ENCODE measurements at places on chromosomes 13 and 19.
A peak's percentile ranks its signal among the peaks of the same experiment; 100 is the strongest.

DNA sequence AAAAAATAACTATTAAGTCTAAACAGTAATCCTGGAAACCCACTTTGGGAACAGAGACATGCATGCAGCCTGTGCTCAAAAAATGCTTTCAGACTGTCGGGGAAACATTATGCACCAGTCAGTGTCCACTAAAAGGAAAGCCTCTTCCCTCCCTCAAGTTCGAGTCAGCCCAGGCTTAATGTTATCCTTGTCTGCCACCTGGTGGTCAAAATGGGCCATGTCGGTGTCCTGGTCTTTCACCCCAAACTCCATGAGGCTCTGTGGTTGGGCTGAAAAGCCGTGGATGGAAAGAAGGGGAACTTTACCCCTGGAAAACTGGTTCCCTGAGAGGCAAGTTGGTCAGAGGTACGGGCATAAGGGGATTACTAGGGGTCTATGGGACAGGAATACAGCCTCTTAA is 88.4 kb upstream of the ZNF492 start:
- peak; percentile 3 for DNase-seq

DNA sequence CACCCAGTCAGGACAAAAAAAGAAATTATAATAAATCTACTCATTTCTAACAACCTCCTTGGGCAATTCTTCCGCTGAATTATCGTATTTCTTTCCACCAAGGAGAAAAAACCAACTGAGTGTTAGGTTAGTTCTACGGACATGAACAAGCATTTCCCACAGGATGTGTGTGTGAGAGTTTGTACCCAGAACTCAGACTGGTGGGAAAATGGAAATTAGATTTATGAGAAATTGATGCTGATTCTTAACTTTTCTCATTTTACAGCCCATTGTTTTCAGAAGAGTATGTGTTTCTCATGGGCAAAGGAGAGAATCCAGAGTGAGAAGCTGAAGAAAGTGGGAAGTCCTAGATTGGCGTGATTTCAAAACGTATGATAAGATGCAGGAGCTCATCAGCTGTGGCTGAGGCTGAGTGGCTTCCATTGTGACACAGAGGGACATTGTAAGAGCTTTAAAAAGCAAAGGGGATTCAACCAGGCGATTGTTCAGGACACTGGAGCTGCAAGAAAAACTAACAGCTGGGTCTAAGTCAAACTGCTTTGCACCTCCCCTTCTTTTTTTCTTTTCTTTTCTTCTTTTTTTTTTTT is 184.7 kb upstream of the ARGLU1 start:
- no peak for DNase-seq

GRCh38 chr13:57918913-57919312 is 287.4 kb downstream of the PCDH17 start:
- no peak for DNase-seq

GRCh38 chr19:54792814-54793213 is 10.6 kb upstream of the KIR2DL4 start:
- no peak for DNase-seq

DNA sequence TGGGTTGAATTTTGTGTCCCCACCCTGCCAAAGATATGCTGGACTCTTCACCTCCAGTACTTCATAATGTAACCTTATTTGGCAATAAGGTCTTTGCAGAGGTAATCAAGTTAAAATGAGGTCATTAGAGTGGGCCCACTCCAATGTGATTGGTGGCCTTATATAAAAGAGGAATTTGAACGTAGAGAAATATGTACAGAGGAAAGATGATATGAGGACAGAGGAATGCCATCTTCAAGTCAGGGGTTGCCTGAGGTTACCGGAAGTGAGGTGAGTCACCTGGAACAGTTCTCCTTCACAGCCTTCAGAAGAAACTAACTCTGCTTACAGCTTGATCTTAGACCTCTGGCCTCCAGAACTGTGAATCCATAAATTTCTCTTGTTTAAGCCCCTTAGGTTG is 69.9 kb downstream of the GPC5 start:
- peak; percentile 77 for DNase-seq

DNA sequence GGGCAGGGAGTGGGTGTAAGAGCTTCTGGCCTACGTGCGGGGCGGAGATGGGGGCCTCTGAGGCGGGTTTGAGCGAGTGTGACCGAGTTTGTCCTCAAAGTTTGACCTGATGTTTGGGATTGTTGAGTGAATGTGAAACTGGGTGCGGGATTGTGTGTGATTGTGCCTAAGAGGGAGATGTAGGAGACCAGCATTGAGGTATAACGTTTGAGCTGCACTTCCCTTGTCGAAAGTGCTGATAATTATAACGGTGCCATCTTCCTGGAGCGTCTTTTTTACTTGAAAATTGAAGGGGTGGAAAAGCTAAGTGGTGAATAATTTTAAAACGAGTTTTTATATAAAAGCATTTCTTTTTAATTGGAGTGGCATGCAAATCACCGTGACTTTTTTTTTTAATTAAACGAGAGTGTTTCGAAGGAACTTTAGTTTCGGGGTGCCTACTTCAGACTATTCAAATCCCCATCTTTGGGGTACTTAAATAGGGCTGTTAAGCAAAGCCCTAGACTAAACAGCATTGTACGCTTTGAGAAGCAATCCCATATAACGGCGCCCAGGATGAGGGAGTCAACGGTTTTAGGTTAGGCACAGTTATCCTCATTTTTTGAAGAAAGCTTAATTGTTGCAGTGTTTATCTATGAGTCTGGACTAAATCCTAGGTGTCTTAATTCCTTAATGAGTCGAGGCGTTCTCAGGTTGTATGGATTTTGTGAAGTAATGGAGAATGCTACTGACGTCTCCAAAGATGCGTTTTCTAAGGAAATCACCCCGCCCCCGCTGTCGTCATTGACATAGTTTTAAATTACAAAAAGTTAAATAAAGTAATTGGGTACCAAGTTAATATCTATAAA is 594 bp downstream of the ZNF146 start:
- DNase-seq, result peak; percentile 17

DNA sequence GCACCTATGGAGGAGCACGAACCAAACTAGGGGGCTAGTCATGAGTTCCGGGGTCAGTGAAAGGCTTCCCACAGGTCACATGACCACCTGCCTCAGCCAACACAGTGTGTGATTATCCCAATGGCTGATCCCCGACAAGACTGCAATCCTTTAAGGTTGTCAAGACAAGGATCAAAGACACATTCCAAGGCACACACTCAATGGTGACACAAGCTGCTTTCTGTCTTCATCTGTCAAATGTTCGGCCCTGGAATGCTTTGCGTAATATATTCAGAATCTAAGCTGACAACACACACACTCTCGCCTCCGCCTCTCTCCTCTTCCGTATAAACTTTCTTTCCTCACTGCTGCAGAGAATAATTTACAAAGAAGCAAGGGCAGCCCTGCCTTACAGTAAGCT is 11.7 kb downstream of the RANBP3 start:
- no peak for DNase-seq

GRCh38 chr19:4229179-4229931 is at the start of gene EBI3:
Gene EBI3 (plus strand): TSS chr19:4229523. CDS start chr19:4229551, 28 bp downstream.
- no peak for DNase-seq

DNA sequence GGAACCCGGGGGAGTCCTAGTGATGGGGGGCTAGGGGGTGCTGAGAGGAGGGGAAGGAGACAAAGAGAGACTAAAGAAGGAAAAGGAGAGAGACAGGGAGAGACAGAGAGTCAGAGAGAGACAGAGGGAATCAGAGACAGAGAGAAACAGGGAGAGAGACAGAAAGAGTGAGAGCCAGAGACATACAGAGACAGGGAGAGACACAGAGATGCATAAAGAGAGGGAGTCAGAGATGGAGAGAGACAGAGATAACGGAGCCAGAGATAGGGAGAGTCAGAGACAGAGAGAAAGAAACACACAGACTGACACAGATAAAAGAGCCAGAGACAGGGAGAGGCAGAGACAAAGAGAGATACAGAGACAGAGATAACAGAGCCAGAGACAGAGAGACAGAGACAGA is 1.5 kb upstream of the TNFSF9 start:
- DNase-seq, result no peak

DNA sequence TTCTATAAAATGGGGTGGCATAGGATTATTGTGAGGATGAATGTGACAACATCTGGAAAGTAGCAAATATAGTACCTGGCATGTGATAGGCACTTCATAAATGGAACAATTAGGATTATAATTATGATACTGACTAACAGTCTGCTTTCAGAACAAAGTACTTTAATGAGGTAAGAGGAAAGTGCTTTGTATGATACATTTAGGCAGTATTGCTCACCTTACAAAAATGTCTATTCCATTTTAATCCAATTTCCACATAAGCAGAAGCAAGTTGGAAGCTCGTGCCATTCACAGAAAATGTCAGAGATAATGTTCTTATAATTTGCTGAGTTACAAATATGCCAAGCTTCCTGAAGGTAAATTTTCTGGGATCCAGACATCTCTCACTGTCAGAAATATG is 16.9 kb upstream of the HTR2A start:
- DNase-seq, result no peak

All from bronchial epithelial cell (primary cell).